Progenitor cell of endocrine pancreas (in vitro differentiated cells): ENCODE measurements at places on chromosomes 2 and 18.

DNA sequence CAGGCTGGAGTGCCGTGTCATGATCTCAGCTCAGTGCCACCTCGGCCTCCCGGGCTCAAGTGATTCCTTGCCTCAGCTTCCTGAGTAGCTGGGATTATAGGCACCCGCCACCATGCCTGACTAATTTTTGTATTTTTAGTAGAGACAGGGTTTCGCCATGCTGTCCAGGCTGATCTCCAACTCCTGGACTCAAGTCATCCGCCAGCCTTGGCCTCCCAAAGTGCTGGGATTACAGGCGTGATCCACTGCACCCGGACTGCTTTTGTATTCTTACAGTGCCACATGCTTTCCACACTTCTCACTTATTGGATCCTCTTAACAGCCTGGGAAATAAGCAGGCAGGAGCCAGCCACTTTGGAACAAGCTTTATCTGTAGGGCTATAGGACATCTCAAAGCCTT is 25.3 kb upstream of the BCL2L11 start:
- no peak for DNase-seq

DNA sequence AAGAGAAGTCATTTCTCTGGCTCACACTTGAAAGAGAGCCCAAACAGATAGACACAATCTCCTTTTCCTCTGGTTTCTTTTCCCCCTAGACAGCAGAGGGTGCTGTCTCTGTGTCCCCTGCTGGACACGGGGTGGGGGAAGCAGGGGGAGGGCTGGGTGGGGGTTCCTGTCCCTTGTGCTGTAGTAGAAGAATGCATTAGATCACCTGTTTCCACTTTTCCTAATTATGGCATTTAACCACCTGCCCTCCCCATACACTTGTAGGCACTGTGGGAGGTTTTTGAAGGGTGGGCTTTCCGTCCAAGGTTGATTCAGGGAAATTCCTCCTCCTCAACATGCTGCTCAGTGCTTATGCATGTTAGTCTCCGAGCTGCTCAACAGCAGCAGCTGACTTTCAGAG is 206.2 kb upstream of the EPAS1 start:
- no peak for DNase-seq

GRCh38 chr2:110732422-110733413 is at the start of gene ACOXL:
Gene ACOXL (plus strand): TSS chr2:110732573. CDS start chr2:110768390, 35,817 bp downstream.
- peak; percentile 43 for DNase-seq

- DNase-seq = no peak
Measured at GRCh38 chr2:138602166-138602460, 100.5 kb downstream of the SPOPL start.

GRCh38 chr2:60351321-60351720 is 202.1 kb downstream of the BCL11A start:
- no peak for DNase-seq

DNA sequence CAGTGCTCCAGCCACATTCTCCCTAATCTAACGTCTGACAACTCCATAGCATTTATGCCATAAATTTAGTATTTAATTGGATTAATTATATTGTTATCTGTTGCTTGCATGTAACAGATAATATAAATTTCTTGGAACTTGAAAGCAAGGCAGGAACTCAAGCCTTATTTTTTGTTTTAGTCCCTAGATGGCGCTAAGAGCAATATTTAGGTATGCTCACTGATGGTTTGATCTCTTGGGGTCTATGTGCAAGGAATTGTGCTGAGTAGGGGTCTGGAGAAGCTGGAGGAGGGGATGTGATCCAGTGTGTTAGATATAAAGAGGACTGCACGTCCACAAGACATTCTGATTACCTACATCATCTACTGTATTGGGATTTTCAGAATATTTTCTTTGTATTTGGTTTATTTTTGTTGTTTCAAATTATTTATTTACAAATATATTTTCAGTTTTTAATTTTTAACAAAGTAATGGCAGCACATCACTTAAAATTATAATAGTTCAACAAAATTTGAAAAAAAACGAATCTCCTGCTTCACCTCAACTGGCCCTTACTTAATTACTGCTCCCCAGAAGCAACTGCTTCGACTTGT is 32.8 kb downstream of the KATNAL2 start:
- no peak for DNase-seq
